ENCODE measurements at places on chromosomes 1 and 21. TPM values are rescaled to one million over a fixed set of nuclear protein-coding genes. Genes with fewer than 3 reads are reported as not detected.

The PALMD gene
- 105 TPM for total RNA-seq

The PLPP3 gene
- total RNA-seq: 307 TPM

DNA sequence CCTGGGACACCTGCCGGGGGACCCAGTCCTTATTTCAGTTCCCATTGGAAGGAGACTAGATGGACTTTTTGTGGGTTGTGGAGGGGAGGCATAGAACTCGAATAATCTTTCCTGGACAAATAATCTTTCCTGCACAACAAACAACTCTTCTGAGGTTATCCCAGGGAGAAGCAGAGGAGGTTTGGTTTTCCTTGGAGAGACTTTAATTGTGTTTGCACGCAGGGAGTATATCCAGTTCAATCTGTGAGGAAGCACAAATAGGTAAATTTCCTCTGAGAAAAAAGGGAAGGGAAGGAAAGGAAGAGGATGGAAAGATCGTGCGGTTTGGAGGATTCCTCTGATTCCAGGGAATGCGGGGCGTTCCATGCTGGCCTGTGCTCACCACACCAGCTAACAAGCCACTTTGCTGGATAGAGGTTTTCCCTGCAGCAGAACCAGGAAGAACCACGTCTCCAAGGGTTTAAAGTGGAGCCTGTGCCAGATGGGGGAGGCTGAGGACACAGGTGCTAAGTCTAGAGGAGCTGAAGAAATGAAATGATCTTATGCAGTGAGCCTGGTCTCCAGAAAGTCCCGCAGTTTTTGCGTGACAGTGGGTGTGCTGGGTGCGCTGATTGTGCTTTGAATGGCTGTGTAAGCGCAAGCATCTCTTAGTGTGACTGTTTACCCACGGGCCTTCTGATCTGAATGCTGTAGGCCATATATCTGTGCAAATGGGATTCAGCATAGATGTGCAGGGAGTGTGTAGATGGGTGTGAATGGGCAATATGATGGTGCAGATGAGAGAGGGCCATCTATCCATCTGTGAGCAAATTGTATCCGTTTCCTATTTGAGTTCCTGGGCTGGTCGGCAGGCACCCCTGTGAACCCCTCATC is 7.6 kb downstream of the PAX7 start:
- DNase-seq: no peak

GRCh38 chr1:234125283-234125682 is 220.8 kb downstream of the SLC35F3 start:
- no peak for DNase-seq

GRCh38 chr1:216045400-216045799 is 377.8 kb downstream of the USH2A start:
- no peak for DNase-seq

- no peak for DNase-seq
Observed at GRCh38 chr1:185520188-185520920, 203.3 kb upstream of the IVNS1ABP start.

The ANGPTL3 gene
- not detected for total RNA-seq

DNA sequence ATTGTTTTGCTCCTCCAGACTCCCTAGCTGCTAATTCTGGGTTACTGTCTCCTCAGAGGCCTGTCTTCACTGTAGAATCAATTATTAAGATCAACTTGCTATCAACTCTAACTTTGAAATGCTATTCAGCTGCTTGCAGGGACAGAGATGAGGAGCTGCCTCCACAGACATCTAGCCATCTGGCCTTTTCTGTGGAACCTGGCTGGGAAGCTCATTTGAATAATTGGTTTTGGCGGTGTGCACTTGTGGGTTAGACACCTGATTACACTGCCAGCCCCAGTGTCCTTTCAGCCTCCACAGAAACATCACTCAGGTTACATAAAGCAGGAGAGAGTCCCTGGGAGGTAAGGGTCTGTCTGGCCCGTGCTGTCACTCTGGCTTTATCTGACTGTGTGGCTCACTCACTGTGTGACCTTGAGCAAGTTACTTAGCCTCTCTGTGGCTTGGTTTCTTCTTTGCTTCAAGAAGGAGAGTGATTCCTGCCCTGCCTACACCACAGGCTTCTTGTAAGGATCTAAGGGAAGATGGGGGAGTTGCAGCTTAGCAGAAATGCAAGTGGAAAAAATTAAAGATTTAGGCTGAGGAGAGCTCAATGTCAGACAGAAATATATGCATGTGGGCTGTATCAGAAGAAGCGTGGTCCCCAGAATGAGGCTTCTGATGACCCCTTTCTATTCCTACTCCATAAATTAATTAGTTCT is 131.6 kb downstream of the BEND5 start:
- DNase-seq: no peak

- DNase-seq: no peak
Observed at GRCh38 chr1:107138166-107138565, 2.7 kb upstream of the NTNG1 start.

The CXADR gene
- 0.30 TPM for total RNA-seq

GRCh38 chr1:54153535-54154439 is 987 bp upstream of the CDCP2 start:
- DNase-seq: peak; percentile 53

The ERICH3 gene
- total RNA-seq: 0.21 TPM

GRCh38 chr1:65163201-65163805 is 15.3 kb downstream of the AK4 start:
- DNase-seq: no peak

DNA sequence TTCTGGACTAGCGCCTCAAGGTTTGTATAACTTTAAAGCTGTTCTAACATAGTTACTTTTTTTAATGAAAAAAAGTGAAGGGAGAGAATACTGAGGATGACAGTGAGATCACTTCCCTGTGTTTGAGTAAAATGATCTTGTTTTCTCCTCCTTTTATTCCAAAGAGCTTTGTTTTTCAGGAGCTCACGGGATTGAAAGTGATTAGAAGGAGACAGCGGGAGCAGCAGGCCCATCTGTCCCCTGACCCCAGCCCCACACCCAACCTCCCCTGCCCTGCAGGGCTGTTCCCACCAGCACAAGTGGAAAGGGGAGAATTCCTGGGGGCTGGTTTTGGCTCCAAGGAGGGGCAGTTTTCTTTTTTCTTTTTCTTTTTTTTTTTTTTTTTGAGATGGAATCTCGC is 2.1 kb upstream of the DNMT3L start:
- no peak for DNase-seq

The CD1B gene
- total RNA-seq: not detected

The DNAI4 gene
- total RNA-seq: 23.6 TPM

DNA sequence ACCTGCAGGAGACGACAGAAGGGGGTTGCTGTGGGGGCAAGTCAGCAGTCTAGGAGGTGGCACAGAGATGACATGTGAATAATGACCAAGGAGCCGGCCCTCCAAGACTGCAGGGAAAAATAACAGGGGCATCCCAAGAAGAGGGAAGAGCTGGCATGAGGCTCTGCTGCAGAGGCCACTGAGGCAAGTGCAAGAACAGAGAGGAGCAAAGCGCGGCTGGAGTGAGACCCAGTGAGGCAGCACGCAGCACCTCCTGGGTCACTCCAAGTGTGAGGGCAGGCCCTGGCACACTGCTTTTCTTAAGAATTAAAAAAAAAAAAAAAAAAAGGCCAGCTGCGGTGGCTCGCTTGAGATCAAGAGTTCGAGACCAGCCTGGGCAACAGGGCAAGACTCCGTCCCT is 80.1 kb downstream of the SLC66A1 start:
- no peak for DNase-seq

The IL22RA1 gene
- total RNA-seq: not detected

DNA sequence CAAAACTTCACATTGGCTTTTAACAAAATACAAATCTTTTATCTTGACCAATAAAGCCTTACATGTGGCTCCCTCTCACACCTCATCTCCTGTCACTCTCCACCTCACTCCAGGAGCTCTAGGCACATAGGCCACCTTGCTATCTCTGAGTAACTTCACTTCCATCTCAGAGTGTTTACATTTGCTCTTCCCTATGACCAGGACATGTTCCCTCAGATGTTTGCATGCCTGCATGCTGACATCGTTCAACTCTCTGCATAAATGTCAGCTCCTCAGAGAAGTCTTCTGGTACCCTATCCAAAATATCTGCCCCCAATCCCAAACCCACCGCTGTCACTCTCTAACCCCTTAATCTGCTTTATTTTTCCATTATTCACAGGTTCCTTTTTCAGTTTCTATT is 110.9 kb downstream of the TOMM20 start:
- DNase-seq: no peak

GRCh38 chr1:6923955-6924881 is 139.0 kb downstream of the CAMTA1 start:
- DNase-seq: no peak

The SLC1A7 gene
- total RNA-seq: 1.6 TPM

DNA sequence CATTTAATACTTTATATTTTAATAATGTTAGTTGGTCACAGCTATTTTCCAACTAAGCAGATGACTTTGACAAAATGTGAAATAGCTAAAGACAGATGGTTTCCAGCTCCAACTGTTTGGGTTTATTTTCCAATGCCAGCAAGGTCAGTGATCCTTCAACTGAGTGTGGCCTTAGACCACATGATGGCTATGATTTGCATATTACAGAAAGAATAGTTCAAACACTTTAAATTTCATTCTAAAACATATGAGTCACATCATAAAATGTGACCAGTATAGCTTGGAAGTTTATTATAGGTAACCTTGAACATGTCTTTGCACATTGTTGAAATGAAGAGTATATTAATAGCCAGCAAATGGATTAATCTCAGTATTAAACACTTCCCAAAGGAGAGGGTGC is 454.0 kb upstream of the C1orf87 start:
- no peak for DNase-seq

DNA sequence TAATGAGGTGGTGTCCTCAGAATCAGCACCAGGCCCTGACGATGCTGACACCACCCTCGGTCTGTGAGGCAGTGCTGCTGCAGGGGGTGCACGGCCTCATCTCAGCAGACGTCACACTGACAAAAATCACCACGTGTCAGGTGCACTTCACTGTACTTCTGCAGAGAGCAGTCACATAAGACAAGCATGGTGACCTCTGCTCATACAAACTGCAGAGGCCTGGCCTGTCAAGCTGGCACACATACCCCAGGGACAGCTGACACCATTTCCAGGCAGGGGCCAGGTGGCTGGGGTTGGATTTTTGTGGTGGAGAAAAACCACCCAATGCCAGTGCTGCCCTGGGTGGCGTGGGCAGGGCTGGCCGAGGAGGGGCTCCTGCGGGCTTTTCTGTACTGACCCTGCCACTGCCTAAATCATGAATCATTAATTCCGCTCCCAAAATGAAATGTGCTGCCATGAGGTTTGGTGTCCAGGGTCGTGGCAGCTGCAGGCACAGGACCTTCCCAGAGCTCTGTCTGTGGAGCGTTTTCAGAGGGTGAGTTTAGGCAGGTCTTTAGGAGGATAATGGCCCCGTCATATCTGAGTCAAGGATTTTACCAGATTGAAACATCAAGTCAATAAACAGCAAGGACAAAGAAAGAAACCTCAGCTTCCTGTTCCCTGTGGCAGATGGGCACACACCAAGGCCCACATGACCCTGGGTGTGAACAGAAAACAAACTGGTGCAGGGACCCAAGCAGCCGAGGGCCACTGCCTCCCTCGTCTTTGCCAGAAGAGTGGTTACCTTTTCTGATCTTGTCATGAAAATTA is 33.4 kb upstream of the GPR153 start:
- DNase-seq: no peak

- DNase-seq: no peak
Observed at GRCh38 chr1:11541956-11542355, 63.0 kb downstream of the DISP3 start.

- no peak for DNase-seq
Observed at GRCh38 chr1:118254491-118255425, 69.7 kb upstream of the SPAG17 start.

- DNase-seq: no peak
Observed at GRCh38 chr1:106717591-106717990, 338.9 kb upstream of the PRMT6 start.

DNA sequence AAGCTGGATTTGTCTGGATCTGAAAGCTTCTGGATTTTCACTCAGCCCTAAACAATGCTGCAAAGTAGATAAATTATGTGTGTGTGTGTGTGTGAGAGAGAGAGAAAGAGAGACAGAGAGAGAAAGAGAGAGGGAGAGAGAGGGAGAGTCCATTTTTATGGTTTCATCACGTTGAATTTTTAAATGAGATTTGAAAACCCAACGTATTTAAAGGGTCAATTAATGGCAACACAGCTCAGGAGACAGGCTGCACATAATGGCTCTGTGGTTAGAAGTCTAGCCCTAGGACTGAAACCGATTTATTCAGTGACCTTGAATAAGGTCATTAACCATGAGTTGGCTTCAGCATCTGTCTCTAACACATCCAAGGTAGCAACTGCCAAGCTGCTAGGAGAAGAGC is 35.3 kb upstream of the FMN2 start:
- no peak for DNase-seq

DNA sequence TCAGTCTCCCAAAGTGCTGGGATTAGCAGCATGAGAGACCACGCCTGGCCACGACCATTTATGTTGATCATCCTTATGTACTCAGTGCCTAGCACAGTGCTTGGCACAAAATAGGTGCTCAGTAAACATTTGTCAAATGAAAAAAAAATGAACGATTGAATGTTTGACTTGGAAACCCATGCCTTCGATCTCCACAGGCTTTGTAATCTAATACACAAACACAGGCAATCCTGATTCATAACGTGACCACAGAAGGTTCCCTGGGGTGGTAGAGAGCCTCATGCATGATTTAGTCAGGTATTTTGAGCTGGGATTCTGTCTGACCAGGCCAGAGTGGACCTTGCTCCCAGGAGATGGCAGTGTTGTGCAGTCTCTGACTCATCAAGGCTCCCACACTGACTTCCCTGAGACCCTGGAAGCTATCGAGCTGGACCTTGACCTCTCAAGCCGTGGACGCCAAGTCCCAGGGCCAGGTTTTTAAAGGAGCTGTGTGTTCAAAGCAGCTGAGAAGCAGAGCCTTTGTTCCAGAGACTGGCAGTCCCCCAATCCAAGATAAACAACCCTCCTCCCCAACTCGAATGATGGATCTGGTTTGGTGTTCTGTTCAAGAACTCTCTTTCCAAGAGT is 81.1 kb downstream of the PGM1 start:
- DNase-seq: peak; percentile 74

DNA sequence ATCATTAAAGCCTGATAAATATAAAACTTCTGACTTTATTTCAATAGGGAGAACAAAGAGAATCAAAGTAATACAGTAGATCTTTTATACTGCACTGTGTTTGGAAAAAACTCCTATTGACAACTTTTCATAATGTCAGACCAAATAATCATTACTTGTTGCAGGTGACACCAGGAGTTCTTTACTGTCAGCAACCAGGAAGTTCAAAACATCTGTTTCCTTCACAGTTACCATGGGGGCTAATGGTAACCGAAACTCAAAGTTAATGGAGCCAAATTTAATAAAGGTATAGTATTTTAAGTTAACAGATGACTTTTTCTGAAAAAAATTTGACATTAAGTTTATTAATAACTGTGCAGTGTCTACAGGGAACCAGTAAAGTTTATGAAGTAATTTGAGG is 10.6 kb downstream of the EFCAB7 start:
- DNase-seq: no peak
